Caco-2 (cell line): ENCODE measurements at places on chromosomes 13 and 19. TPM values are rescaled to one million over a fixed set of nuclear protein-coding genes. Genes with fewer than 3 reads are reported as not detected.

The PODNL1 gene
- 0.72 TPM in 1 of 2 replicates, not detected in the other for total RNA-seq

The FBXW9 gene
- total RNA-seq = 8.3 and 10.6 TPM in 2 replicates

The HIPK4 gene
- total RNA-seq = not detected in 2 replicates

DNA sequence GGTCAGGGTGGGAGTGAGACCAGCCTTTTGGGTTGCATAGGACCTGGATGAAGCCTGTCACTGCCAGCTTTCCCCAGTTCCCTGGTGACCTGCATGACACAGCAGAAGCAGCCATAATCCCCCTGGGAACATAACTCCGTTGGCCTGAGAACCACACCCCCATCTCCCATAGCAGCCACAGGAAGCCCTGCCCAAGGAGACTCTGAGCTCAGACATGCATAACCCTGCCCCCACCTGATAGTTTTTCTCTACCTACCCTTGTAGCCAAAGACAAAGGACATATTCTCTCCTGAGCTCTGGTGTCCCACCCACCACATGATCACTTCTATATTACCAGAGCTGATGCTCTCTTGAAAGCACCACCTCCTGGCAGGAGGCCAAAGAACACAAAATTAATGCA is 413.5 kb upstream of the HTR2A start:
- no peaks in the 10 kb centered on the region for H3K36me3 ChIP-seq
- no peaks in the 10 kb centered on the region for H3K27me3 ChIP-seq
- H3K4me1 ChIP-seq = no peaks in the 10 kb centered on the region

GRCh38 chr13:43200736-43201135 is 177.3 kb downstream of the DNAJC15 start:
- DNase-seq = peak; percentile 74
- no peaks in the 10 kb centered on the region for H3K36me3 ChIP-seq
- no peak overlapping the region for H3K4me3 ChIP-seq
- H3K4me1 ChIP-seq = peaks cover 23% of the 10 kb centered on the region
- no peaks in the 10 kb centered on the region for H3K27me3 ChIP-seq

DNA sequence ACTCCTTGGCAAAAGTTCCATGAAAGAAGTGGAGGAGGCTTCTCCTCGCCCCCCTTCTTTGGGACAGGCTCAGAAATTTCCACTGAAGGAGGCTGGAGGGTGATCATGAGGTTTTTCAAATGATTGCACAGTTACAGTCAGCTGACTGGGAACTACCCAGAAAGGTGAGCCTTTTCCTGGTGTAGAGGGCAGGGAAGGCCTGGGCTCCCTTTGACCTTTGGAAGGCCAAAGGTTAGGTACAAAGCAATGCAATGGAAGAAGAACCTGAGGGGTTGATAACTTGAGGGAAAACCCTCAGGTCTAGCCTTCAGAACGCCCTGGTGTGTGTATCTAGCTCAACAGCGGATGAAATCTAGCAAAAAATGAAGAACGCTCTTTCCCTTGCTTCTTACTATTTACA is 50.1 kb upstream of the SLC15A1 start:
- no peaks in the 10 kb centered on the region for H3K36me3 ChIP-seq
- H3K4me1 ChIP-seq = peaks cover 15% of the 10 kb centered on the region
- H3K4me3 ChIP-seq = no peak overlapping the region

DNA sequence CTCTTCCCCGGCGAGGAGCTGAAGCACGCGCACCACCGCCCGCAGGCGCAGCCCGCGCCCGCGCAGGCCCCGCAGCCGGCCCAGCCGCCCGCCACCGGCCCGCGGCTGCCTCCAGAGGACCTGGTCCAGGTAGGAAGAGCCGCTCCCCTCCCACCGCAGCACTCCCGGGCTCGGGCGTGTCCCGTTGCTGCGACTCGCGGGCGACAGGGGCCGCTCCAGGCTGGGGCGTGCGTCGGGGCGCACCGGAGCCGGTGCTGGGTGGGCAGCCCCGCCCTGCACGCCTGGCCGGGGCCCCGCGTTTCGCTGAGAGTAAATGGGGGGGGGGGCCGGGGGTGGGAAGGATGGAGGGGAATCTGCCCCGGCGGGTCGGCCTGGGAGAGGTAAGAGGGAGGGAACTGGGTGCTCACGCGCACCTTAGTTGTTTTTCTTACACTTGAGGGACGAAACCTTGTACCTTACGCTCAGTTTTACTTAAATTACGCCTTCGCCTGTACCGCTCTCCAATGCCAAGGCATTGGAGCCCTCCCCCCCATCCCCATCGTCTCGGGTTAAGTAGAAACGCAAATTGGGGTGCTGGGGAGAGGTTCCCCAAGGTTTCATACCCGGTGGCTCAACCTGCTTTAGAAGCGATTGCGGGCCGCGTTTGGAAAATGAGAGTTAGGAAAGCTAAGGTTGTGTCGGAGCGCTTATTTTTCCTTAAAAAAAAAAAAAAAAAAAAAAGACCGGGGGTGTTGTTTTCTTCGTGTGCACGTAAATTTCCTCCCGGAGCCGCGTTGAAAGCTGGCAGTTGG is 850 bp downstream of the KLF5 start:
- H3K4me1 ChIP-seq = peaks cover 66% of the 10 kb centered on the region
- H3K4me3 ChIP-seq = peak overlapping the region; percentile 99
- peak; percentile 83 for DNase-seq
- H3K36me3 ChIP-seq = 0 out of 2 replicates have a peak, but pooled peaks cover 6% of the 10 kb centered on the region
- H3K27ac ChIP-seq = peak overlapping the region; percentile 80

DNA sequence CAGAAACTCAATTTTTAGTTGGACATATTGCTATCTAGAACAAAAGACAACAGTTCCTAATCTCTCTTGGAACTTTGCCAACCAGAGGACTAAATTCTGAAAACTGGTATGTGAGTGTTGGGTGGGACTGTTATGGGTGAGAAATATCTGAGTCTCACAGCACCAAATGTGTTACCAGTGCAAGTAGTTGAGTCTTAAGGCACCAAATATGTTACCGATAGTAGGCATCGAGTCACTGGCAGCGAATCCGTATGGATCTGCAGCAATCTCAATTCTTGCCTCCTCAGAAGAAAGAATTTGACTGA is 575.2 kb downstream of the DACH1 start:
- no peaks in the 10 kb centered on the region for H3K36me3 ChIP-seq
- DNase-seq = no peak
- H3K27ac ChIP-seq = no peak overlapping the region
- H3K4me1 ChIP-seq = no peaks in the 10 kb centered on the region
